ENCODE measurements at places on chromosomes 16 and 17.

- DNase-seq = peak; percentile 25
Measured at GRCh38 chr16:89827383-89828198, 684 bp upstream of the SPIRE2 start.

DNA sequence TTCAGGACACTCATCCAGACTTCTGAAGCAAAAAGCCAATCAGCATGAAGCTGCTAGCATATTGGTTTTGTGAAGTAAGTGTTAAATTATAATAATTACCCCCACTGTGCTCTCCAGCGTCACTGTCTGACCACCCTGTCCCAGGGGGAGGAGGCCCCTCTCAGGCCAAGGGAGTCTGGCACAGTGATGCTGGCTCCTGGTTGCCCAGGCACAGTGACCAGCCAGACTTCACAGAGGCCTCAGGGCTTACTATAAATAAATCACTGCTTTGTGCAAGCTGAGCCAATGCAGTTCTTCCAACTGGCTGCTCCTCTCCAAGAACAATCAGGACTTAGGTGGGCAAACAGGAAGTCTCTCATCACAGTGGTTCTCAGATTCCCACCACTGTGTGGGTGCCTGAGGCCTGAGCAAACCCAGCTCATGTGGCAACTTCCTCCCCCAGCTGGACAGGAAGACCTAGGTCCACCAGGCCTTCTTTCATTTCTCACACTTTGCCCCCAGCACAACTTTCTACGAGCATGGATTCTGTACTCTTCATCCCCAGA is 1.7 kb upstream of the DBNDD1 start:
- DNase-seq = no peak

GRCh38 chr17:12965988-12966387 is 51.8 kb downstream of the ELAC2 start:
- DNase-seq = no peak

DNA sequence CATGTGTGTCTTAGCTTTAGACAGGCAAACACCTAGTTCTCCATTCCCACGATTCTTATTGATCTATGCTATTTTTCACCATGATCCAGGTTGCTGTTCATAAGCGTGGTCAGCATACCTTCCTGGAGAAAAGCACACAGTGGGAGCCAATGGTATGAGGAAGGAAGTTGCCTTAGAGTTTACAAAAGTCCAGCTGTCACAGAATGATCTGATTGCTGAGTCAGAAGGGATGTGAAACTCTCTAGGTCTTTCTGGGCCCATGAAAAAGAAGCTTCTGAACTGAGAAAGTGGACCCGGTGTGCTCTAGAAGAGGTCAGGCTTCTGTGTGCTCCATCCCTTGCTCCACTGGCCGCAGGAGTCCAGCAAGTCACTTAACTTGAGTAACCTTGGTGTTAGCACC is 71.0 kb upstream of the CCL1 start:
- DNase-seq = peak; percentile 22

DNA sequence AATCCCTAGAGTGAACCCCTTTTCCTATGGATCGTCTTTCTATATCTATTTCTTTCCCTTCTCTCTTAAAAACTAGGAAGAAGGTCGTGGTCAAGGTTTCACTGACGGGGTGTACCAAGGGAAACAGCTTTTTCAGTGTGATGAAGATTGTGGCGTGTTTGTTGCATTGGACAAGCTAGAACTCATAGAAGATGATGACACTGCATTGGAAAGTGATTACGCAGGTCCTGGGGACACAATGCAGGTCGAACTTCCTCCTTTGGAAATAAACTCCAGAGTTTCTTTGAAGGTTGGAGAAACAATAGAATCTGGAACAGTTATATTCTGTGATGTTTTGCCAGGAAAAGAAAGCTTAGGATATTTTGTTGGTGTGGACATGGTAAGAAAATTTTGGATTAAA is 9.6 kb downstream of the CYLD start:
- DNase-seq = no peak

GRCh38 chr17:72407336-72407909 is 286.6 kb downstream of the SOX9 start:
- no peak for DNase-seq

DNA sequence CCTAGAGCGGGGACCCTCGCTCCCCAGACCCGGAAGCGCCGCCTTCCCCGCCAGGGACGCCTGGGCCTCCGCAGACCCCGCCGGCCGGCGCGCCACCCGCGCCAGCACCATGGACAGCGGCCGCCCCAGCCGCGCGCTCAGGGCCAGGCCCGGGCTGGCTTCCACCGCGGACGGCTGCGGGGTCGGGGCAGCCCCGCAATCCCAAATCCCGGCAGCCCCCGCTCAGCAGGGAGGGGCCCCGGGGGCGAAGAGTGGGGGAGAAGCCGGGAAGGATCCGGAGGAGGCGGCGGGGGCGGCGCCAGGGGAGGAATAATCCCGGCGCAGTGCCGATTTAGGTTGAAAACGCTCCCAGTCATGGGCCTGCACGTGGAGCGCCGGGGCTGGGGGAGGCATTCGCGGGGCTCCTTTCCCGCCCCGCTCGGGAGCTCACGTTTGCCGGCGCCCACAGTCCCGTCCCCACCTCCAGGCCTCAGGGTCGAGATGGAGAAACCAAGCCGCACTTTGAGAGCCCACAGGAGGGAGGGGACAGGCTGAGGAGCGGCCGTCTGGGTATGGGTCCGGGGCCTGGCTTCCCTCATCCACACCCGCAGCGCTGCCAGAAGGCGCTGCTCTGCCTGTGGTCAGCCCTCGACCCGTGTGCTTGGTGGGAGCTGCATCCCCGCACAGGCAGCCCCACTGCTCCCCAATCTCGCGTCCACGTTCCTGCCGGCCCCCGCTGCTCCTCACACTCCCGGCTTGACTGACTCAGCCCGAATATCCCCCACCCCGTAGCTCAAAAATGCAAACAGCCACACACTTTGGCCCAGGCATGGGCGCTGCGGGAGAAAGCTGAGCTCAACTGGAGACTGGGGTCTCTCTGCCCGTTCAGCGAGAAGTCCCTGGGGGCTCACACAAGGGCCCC is 4.7 kb downstream of the FBXL16 start:
- DNase-seq = no peak

- no peak for DNase-seq
Measured at GRCh38 chr17:43732958-43733357, 25.6 kb downstream of the SOST start.

GRCh38 chr16:57527610-57528360 is 8.6 kb downstream of the CCDC102A start:
- DNase-seq = no peak

GRCh38 chr16:11423315-11424117 is 78.3 kb downstream of the RMI2 start:
- DNase-seq = peak; percentile 56

- peak; percentile 76 for DNase-seq
Measured at GRCh38 chr17:79607940-79608623, 2.8 kb downstream of the RBFOX3 start.

DNA sequence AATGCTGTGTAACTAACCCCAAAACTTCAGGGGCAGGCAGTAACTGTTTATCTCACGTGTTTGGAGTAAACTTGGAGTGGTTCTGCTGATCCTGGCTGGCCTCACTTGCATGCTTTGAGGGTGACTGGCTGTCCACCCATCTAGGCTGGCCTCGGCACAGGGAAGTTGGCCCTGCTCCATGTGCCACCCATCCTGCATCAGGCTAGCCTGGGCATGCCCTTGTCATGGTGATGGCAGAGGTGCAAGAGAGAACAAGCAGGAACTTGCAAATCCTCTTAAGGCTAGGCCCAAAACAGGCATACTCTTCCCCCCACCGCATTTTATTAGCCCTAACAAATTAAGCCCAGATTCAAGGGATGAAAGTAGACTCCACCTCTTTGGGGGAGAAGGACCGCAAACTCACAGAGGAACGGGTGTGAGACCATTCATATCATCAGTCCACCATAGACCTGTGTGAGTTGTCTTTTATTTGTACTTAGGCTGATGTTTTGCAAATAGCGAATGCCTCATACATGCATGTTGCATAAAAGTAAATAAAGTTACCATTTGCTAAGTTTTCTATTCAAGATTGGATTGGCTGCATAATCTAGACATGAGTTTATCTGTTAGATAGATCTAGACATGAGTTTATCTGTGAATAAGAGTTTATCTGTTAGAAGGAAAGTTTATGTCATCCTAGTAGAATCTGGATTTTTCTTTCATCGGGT is 221.0 kb downstream of the CCDC182 start:
- no peak for DNase-seq

GRCh38 chr17:332023-332422 is 20.6 kb downstream of the RPH3AL start:
- no peak for DNase-seq

DNA sequence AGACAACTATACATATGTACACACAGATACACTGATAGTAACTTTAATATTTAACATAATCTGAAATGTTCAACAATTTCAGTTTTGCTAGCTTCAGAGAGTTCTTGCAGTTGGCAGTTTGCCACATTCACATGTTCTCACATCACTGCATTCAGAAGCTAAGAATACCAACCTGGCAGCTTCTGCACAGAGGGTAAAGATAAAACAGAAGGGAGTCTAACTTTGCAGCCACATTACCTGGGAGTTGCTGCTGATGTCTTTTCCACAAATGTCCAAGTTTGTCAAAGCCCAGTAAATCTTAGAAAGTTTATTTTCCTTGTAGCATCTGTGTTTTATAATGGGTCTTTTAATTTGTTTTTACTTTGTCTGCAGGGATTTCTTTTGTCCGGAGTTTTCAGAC is 332.0 kb downstream of the BCAS3 start:
- no peak for DNase-seq

- DNase-seq = no peak
Measured at GRCh38 chr17:63116228-63116627, 150.2 kb downstream of the TANC2 start.

- DNase-seq = no peak
Measured at GRCh38 chr17:28807925-28808634, 34.5 kb downstream of the FAM222B start.

DNA sequence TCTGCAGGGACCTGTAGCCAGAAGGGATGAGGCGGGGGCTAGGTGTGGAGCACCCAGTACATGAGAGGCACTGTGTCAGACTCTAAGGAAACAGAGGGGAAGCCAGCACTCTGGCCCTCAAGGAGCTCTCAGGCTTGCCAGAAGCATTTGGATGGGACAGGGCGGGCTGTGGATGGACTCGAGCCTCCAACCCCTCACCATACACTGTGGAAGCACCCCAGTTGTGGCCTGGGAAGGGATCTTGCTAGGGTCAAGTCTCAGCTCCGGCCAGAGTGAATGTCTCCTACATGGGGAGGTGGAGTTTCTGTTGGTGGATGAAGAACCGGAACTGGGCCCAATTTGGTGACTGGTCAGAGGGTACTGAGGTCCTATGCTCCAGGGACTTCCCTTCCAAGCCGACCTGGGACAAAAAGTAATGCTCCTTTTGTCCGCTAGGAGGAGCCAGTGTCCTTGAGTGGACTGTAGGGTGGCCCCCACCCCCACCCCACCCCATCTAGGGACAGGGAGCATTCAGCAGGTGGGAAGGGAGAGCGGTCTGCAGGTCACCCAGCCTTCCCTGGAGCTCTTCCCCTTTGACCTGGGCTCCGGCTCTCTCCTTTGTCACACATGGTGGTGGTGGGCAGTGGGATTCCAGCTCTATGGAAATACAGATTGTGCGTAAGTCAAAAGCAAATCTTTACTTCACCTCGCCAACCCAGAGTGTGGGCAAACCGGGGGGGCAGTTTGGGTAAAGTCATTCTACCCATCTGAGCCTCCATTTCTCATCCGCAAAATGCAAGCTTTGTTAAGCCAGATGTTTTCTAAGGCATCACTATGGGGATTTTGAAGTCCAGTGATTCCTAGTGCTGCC is 20.4 kb upstream of the PHB1 start:
- DNase-seq = peak; percentile 64

GRCh38 chr16:80806927-80807340 is 2.5 kb upstream of the CDYL2 start:
- DNase-seq = peak; percentile 28

DNA sequence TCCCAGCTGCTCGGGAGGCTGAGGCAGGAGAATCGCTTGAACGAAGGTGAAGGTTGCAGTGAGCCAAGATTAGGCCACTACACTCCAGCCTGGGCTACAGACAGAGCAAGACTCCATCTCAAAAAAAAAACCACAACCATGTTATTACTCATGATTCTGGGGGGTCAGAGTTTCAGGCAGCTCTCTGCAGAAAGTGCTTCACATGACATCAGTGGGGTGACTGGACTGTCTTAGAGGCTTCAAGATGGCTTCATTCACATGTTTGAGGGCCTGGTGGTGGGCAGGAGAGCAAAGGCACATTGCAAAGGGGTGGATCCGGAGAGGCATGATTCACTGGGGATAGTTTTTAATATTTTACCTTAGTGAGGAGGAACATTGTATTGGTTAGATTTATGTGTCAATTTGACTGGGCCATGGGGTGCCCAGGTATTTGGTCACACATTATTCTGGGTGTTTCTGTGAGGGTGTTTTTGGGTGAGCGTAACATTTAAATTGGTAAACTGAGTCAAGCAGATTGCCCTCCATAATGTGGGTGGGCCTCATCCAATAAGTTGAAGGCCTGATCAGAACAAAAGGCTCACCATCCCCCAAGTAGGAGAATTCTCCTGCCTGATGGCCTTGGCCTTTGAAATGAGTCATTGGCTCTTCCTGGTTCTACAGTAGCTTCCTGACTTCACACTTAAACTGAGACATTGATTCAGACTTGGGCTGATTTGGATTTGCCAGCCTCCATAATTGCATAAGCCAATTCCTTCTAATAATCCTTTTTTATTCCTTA is 109.8 kb downstream of the GOSR1 start:
- DNase-seq = no peak

DNA sequence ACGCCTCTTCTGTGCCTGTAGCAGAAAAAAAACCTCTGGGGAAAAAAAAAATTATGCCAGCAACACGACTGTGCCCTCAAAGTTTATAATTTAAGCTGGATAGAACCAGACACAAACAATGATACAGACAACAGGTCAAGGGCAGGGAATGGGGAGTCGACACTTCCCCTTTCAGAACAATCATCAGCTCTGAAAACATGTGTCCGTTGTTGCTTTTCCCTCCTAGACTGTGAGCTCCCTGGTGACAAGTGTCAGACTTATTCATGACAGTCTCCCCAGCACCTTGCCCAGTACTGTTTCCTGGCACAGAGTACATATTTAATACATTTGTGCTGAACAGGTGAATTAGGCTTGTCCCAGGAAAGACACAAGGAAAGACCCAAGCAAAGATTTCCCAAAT is 178.3 kb downstream of the SOX9 start:
- no peak for DNase-seq

- DNase-seq = peak; percentile 82
Measured at GRCh38 chr17:596763-597644, 117.6 kb downstream of the VPS53 start.

- no peak for DNase-seq
Measured at GRCh38 chr17:62706598-62707424, 79.3 kb downstream of the MRC2 start.
